SHP77 (cell line): ENCODE measurements at places on chromosomes 5 and 9.
A peak's percentile ranks its signal among the peaks of the same experiment; 100 is the strongest.

GRCh38 chr5:159226451-159226850 is 17.1 kb upstream of the RNF145 start:
- DNase-seq: no peak

DNA sequence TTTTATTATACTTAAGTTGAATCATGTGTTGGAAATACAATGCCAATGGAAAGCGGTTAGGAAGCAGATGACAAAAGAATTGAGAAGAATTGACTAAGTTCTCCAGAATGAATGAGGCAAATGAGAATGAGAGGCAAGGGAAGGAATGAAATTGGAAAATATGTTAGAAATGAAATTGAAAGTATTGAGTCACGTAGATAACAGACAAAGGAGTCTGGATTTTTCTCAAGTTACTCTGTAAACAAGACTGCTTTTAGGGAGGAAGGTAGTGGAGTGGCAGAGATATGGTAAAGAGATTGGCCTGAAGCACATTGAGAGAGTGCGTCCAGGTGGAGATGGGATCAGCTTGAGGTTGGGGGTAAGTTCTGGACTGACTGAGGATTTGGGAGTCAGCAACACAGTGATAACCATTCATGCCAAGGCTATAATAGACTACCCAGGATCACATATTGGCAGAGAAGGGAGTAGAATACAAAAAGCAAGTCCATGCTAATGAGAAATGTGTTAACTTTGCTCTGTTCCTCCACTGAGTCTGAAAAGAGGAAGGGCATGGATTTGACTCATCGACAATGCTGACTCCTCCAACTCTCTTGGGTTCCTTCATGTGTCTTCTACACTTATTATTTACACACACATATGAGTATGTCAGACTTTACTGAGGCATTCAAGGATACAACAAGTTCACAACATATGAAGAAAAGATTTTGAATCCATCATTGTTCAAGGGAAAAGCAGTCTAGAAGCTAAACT is 814.2 kb upstream of the ZNF608 start:
- no peak for DNase-seq

- no peak for DNase-seq
Observed at GRCh38 chr5:74516211-74516636, 124.3 kb downstream of the ENC1 start.

- DNase-seq: no peak
Observed at GRCh38 chr5:115573133-115573532, 28.6 kb upstream of the FEM1C start.

DNA sequence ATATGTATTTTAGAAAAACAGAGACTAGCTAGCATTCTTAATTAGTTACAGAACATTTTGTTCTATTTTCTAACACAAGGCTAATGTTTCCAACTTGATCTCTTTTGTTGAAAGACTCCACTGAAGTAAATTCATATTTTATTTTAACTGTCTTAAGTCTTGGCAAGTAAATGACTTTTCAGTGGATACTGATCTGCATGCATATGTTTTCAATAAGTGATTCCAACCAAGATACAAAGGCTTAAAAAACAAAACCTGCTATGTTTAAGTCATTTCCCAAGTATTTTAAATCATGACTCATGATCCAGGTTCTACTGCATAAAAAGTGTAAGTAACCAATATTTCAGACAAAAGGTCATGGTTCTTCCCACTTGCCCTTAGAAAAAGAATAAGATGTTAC is 5.7 kb downstream of the CDO1 start:
- no peak for DNase-seq

GRCh38 chr5:10501554-10502075 is 59.9 kb downstream of the ROPN1L start:
- no peak for DNase-seq

DNA sequence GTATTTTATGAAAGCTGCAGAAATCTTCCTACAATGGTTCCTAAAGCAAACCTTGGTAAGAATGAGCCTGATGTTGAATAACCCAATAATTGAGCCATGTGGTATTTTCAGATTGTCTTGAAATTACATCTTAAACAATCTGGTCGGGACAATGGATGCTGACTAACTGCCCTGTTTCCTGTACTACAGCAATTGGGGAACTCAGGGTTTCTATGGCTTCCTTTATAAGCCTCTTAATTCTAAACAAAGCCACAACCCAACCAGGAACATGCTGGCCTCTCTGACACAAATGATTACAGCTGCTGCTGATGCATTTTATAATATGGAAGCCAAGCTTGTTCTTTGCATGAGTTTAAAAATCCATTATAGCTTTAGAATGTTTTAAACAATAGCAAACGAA is 30.2 kb downstream of the PTPN3 start:
- DNase-seq: no peak

GRCh38 chr5:170218726-170219125 is 14.1 kb upstream of the C5orf58 start:
- DNase-seq: no peak

DNA sequence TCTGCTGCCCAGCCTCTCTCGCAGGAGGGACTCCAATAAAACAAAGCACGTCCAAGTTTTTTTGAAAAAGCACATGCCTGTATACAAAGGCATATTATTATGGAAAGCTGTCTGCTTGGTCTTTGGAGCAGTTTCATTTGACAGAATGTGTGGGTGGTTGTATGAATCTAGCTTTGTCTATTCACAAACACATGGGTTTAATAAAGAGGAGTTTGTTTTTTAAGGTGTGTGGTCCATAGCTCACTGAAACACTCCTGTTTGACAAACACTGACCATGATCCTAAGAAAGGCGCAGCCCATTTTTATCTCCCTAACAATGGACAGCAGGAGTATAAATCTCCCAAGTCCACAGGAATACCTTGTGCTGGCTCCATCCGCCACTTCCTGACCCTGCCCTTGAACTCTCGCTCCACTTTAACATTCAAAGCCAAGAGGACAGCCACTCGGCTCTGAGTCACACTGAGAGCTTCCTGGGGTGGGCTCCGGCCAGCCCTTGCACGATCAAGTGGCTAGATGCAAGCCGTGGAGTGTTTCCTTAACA is 371.9 kb downstream of the EBF1 start:
- no peak for DNase-seq

- DNase-seq: peak; percentile 36
Observed at GRCh38 chr5:113510836-113511451, 2.5 kb upstream of the YTHDC2 start.

- DNase-seq: peak; percentile 2
Observed at GRCh38 chr9:71001780-71002386, 119.5 kb downstream of the TRPM3 start.

GRCh38 chr9:82333671-82334070 is 345.1 kb downstream of the SPATA31D1 start:
- DNase-seq: no peak

GRCh38 chr5:143230676-143230996 is 172.8 kb downstream of the NR3C1 start:
- no peak for DNase-seq

DNA sequence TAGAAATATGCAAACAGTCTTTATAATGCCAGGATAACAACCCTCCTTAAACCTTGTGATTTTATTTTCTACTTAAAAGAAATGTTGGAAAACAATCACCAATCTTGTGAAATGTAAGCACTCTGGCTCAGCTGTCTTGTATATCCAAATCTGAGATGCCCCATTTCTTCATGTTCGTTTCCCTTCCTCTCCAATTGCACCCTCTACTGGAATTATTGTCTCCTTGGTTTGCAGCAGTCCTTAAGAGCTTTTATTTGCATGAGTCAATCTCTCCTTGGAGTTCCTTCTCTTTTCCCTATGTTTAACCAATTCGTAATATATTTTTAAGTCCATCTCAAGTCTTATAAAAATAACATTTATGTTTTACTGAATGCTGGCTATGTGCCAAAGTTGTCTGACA is 362.0 kb upstream of the CDH10 start:
- DNase-seq: peak; percentile 76

- DNase-seq: no peak
Observed at GRCh38 chr5:78016863-78017529, 240.9 kb upstream of the TBCA start.
